Activated T-helper 1 cell treated with Interleukin-2 at 50 U/mL for 16 hours (primary cell): ENCODE measurements at places on chromosomes 5 and 9.

- DNase-seq = no peak
Measured at GRCh38 chr9:133521122-133522072, 3.4 kb downstream of the MYMK start.

- DNase-seq = no peak
Measured at GRCh38 chr9:10055886-10056395, 556.9 kb downstream of the PTPRD start.

DNA sequence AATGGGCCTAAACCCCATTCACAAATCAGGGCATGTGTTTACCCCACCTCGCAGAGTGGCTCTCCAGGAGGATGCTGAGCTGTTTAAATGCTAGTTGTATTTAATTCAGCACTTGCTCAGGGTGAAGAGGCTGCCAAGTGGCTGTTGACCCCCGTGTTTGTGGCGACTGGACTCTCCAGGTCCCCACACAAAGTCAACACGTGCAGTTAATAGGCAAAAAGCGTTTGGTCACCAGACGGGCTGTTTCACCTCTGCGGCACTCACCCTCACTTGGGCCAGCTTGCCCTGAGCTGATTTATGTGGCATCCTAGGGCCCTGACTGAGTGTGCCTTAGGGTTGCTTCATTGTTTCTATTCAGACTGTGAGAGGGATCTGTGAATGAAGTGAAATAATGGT is 152.3 kb downstream of the GAS1 start:
- no peak for DNase-seq

DNA sequence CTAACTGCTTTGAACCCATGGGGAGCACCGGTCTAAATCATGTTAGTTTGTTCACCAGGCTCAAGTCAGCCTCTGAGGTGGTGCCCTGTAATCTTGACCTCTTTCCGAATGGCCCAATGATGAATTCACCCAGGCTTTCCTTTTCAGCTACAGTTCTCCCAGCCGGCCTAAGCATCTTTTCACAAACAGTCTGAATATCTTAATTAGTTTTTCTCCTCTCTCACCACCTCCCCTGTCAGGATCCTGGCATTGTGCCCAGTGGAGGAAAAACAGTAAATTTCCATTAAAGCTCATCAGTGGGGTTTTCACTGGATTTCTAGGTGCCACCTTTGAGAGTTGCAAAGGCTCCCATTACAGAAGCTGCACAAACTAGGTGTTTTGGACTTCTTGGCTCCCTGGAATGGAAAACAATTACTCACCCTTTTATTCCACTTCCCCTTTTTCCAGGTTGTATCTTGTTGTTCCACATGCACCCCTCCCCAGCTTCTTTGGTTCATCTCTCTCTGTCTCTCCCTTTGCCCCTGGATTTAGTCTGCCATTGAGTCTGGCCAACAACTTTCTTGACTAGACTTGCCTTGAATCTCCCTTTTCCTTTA is 69.4 kb upstream of the ADAMTSL1 start:
- no peak for DNase-seq

DNA sequence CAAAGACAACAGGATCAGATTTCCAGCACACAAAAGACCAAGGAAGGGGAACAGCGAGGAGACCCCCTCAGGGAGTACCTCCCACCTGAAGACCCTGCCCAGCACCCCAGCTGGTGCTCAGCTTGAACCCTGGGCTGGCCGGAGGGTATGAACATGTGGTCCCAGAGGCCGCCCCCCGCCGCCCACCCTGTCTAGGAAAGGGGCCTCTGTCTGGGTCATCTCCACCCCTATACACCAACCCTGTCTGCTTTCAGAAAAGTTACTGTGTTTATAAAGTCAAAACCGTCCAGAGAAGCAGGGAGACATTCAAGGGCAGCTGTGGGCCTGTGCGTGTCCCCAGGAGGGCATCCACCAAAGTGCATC is 72.2 kb downstream of the ADAMTS2 start:
- no peak for DNase-seq

GRCh38 chr5:59040024-59040803 is 457.3 kb downstream of the RAB3C start:
- no peak for DNase-seq

DNA sequence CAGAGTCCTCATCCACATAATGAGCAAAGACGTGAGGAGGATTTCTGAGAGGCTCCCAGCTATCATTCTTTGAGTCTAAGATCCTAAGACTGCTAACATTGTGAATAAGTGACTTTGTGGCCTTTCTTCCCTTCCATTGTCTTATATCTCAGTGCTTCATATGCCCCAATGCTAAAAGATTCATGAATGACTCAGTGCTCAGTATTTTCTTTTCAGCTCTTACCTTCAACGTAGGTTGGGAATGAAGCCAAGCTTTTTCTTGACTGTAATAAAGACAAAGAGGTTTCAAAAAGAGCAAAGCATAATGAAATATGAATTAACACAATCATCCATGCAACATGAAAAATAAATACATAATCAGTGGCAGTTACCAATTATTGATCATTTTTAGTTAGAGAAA is 146.4 kb downstream of the ENTREP1 start:
- DNase-seq = no peak

- no peak for DNase-seq
Measured at GRCh38 chr9:104980039-104980654, 52.2 kb upstream of the ABCA1 start.

GRCh38 chr5:124477577-124477976 is 268.9 kb downstream of the ZNF608 start:
- no peak for DNase-seq

GRCh38 chr5:127801751-127802476 is 98.7 kb downstream of the CCDC192 start:
- DNase-seq = no peak

DNA sequence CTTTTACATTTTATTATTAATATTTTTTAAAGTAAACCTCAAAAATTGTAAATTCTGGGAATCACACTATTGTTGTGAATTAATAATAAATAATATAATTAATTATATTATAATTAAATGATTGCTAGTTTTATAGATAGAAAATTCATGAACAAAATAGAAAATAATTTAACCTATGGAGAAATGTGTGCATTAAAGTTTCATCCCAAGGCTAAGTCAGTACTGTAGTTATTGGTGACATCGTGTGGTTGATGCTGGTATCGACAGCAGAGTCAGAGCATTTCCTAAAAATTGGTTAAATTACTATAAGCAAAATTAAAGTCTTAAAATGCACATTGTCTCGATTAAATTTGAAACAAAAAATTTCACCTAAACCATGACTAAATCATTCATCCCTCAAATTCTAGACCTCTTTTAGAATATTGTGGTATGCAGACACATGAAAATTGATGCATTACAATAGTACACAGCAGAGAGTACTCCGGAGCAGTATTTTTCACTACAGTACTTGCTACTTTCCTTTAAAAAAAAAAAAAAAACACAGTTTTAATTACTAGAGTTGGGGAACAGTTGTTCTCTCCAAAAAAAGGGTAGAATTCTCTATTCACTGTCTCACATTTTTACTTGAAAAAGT is 73.9 kb downstream of the RORB start:
- no peak for DNase-seq

- no peak for DNase-seq
Measured at GRCh38 chr9:116901260-116901659, 214.2 kb downstream of the TRIM32 start.

DNA sequence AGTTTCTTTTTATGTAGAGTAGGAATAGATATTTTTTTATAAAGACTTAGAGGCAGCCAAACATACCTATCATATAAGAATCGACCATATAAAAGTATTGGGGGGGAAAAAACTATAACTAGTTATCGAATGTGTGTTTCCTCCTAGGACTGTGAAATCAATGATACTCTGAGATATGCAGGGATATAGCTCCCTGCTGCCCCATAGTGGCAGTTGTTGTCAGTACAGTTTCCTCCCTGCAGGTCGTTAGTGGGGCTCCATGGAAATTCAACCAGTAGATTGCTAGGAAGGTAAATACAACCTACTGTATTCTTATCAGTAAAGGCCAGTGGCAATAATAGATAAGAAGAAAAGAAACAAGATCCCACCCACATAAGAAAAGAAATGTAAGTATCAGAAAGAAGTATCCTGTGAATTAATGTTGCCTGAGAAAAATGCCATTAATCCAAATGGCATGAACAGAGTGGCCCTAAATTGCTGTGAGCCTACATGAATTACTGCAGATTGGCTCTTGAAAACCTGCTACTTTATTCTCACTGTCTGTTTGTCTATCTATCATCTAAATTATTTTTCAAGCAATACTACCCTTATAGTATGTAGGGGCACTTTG is 136.9 kb upstream of the FBN2 start:
- DNase-seq = no peak

- DNase-seq = peak; percentile 68
Measured at GRCh38 chr9:131678499-131679111, 61.3 kb downstream of the RAPGEF1 start.

GRCh38 chr9:17739022-17739421 is 160.2 kb downstream of the SH3GL2 start:
- DNase-seq = no peak

DNA sequence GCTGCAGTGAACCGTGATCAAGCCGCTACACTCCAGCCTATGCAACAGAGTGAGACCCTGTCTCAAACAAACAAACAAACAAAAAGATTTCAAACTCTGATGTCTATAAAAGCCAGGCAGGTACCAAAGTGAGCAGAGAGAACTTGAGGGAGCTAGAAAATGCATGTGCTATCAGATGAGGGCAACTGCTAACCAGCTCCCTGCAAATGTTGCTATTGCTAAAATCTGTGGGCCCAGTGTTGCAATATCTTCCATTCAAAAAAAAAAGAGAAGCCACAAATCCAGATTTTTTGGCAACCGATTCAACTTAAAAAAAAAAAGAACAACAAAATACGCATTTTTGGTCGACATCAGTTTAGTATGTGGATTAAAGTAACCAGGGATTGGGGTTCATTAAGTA is 5.5 kb downstream of the UBE2D2 start:
- DNase-seq = no peak

DNA sequence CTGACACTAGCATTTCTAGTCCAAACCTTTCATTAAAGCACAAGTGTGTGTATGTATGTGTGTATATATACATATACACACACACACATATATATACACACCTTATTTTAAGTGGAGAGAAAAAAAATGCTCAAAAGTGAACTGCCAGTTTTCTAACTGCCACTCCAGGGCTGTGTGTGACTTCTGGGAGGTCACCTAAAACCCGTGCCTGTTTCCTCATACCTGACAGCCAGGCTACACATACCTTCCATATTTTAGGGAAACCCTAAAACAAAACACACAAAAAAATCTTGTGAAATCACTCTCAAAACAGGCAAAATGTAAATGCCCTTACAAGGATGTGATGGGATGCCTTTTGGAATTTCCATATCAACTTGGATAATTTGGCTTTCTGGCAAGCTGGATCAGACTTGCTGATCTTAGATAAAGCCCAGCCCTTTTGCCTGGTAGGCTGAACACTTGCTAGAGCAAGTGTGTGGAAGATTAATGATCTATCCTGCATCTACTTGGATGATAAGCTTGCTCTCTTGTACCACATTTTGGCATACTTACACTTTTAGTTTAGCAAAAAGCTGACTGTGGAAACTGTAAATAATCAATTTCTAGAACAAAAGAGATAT is 127.8 kb downstream of the GNAQ start:
- DNase-seq = no peak

DNA sequence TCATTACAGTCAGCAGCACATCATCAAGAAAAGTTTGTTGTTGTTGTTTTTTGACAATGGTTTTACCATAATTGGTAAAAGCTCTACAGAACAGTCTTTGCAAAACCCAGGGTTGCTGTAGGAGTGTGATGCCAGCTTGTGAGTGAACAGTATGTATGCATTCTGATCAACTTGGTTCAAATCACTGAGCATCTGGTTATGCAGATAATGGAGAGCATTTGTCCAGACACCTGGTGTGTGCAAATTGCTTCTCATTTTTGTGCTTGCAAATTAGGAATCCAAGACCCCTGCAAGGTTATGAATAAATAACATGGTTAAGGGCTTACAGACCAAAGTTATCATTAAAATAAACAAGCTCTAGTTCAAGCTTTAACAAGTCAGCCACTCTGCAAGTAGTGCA is 448.7 kb upstream of the ACTBL2 start:
- DNase-seq = no peak

- no peak for DNase-seq
Measured at GRCh38 chr5:89315286-89316100, 432.5 kb upstream of the MEF2C start.

GRCh38 chr5:158013939-158014338 is 155.0 kb upstream of the CLINT1 start:
- no peak for DNase-seq

- no peak for DNase-seq
Measured at GRCh38 chr5:40485021-40485998, 194.4 kb upstream of the PTGER4 start.

- DNase-seq = no peak
Measured at GRCh38 chr5:77321793-77322394, 111.4 kb downstream of the PDE8B start.

DNA sequence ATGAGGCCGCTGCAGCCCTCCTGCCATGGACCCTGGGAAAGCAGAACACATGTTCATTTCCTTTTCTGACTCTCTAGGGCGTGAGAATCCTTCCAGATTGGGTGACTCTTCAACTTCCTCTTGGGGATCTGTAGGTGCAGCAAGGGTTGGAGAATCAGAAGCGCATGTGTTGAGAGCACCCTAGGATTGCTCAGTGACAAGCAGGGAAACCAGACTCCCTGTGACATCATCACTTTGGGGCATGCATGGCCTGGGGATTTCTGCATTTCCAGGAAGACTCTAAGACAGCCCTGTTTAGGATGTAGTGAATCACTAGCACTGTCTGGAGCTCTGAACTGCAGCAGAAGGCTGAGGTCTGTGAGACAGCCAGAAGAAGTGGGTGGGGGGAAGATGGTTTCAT is 15.1 kb upstream of the LCP2 start:
- DNase-seq = peak; percentile 30

DNA sequence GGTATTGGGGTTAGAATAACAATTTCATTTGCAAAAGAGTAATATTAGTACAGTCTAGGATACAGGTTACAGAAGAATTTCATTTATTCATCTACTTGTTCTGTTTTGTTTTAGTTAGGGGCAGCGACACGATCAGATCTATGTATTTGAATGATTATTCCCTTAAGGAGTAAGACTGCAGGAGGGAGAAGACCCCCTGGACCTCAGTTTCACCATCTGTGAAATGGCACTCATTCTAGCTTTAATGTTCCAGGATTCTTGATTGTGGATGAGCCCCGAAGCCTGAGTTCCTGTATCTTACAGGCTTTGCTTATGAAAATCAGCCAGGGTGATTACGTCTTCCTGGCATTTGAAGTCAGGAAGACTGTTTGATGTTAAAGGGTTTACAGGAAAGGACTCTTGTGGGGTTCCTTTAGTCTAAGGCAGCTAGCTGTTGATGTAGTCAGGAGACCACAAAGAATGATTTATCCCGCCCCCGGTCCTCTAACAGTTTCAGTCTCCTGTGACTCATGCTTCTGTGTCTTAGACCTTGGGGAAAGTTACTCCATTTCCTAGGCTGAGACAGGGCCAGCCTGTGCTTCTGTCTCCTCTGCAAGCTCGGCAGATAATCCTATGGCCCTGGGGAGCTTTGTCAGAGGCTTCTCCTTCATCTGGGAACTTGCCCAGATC is 11.5 kb downstream of the SMIM3 start:
- DNase-seq = peak; percentile 24

DNA sequence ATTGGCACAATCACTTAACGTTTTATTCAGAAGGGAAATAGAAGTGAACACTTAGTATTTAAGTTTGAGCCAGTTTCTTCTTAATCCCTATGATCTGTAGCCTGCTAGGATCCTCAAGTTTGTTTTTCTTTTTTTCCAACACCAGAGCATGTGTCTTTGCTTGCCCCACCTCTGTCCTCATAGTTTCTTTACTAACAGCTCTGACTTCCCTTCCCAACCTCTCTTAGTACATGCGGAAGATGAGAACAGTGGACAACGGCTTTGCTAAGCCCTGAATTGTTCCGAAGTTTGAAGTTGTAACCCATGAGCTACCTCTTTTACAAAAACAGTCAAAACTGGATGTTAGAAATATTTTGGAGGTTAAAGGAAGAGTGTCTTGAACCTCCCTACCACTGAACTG is 61.7 kb upstream of the TAF11L2 start:
- DNase-seq = no peak
